CD4-positive, alpha-beta T cell treated with Interleukin-12 subunit alpha and Interleukin-12 subunit beta, for 1 hour (primary cell): ENCODE measurements at places on chromosomes 5 and 9.

- DNase-seq: peak; percentile 52
Observed at GRCh38 chr5:100840370-100840769, 62.7 kb downstream of the ST8SIA4 start.

GRCh38 chr5:36301858-36302603, at the start of gene RANBP3L:
RANBP3L (minus strand) TSS chr5:36301902; CDS start chr5:36301416, 486 bp downstream.
- DNase-seq: no peak

DNA sequence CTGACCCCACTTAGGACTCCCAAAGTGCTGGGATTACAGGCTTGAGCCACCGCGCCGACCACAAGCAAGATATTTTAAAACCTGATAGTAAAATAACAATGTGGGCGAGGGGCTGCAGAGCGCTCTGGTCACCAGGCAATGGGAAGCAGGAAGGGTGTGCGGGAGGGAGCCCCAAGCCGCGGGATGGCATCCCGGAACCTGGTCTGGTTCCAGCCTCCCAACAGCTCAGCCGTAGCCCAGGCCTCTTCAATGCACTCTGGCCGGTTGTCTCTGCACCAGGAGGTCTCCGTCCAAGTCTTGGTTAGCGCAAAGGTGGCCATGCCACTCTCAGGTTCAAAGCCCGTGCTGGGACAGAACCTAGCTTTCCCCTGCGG, 694 bp upstream of the UAP1L1 start:
- no peak for DNase-seq

- no peak for DNase-seq
Observed at GRCh38 chr9:116506685-116507084, 180.4 kb upstream of the TRIM32 start.

- DNase-seq: no peak
Observed at GRCh38 chr9:82998409-82998808, 64.5 kb downstream of the RASEF start.

- no peak for DNase-seq
Observed at GRCh38 chr5:10455277-10455670, 13.6 kb downstream of the ROPN1L start.
